ENCODE measurements at places on chromosomes 1 and 21. TPM values are rescaled to one million over a fixed set of nuclear protein-coding genes. Genes with fewer than 3 reads are reported as not detected.

- DNase-seq, result no peak
Observed at GRCh38 chr1:153578490-153578889, 12.8 kb upstream of the S100A2 start.

DNA sequence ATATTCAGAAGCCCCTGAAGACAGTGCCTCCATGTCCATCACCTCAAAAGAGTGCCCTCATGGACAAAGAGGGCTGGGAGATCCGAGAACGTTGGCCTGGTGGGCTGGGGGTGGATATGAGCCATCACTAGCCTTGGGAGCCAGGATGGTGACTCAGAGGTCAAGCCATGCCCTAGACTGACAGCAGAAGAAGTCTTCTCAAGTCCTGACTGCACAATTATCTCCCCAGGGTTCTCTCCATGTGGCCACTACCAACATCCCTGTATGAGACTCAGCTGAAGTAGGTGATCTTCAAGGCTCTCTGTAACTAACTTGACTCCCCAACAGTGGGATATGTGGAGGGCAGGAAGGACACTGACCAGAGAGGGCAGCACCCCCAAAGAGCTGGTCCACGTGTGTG is 7.1 kb upstream of the USF1 start:
- DNase-seq, result no peak

The DBT gene
- total RNA-seq, result 3.8 TPM

The SOX13 gene
- 12.6 TPM for total RNA-seq

Measured in M059J (cell line).